ENCODE measurements at places on chromosomes 1 and 21.

GRCh38 chr21:34602061-34602460, 12.9 kb downstream of the RCAN1 start:
- DNase-seq = no peak

- DNase-seq = no peak
These were observed 28.1 kb downstream of the TTLL7 start for GRCh38 chr1:83970802-83971201.

DNA sequence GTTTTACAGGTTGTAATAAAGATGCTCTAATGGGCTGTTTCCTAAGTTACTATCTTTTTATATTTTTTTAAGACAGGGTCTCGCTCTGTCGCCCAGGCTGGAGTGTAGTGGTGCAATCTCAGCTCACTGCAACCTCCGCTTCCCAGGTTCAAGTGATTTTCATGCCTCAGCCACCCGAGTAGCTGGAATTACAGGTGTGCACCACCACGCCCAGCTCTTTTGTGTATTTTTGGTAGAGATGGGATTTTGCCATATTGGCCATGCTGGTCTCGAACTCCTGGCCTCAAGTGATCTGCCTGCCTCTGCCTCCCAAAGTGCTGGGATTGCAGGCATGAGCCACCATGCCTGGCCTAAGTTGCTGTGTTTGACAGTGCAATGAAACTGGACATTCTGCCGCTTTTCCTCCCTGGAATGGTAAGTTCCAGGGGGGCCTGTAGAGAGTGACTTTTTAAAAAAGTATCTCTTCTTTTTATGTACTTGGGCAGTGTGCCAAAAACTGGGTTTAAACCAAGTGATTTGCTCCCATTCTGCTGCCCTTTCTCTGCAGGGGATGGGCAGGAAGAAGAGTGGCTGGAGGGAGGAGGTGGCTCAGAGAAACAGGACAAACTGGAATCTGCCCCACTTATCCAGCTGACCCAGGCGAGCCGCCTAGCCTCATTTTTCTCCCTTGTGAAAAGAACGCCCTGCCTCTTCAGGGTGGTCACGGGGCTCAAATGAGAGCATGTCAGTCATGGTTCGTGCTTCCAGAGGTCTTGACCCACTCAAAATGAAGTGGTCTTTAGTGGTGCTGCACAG, 2.3 kb downstream of the SLC37A1 start:
- no peak for DNase-seq

DNA sequence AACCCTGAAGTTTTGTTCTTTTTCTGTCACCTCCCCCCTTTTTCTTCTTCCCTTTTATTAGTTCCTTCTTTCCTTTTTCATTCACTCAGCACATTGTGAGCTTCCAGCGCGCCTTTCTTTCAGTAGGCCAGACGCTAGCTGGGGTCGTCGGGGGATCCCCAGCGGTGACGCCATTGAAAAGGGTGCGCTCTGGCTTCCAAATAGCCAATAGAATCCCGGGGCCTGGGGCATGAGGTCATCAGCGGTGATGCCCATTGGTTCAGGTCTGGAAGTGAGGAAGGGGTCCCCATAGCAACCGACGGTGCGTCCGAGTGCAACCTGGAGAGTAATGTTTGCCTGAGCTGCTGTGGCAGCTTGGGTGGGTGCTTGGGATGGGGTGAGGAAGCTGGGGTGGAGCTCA, 6.9 kb upstream of the EFNA3 start:
- no peak for DNase-seq

DNA sequence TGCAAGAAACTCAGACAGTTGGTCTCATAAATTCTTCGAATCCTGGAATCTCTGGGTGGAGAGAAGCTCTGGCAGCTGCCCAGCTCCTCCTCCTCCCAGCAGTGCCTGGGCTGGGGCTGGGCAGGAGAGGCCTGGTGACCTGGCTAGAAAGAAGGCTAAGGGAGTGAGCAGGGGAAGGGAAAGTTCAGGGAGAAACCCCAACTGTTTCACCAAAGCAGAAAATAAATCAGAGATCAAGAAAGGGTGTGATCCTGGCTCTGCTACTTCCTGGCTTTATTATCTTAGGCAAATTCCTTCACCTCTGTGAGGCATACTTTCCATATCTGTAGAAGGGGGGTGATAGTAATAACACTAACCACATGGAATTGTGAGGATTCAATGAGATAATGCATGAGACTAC, 8.8 kb upstream of the COL16A1 start:
- no peak for DNase-seq

DNA sequence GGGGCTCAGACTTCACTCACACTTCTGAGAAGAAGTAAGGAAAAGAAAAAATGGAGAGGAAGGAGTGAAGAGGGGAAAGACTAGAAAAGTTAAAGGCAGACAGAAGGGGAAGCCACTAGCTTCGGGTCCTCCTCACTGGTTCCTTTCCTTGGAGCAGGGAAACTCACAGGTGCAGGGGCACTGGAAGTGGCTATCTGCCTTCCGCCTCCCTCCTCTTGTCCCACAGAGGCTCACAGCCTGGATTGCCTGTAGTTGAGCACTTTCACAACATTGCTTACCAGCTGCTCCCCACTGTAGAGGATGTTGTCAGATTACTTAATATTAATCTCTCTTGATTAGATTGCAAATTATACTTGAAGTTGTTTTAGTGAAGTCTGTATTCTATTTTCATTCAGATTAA, 21.6 kb upstream of the ABCA4 start:
- no peak for DNase-seq

GRCh38 chr21:36587388-36587787, 107.5 kb upstream of the CLDN14 start:
- DNase-seq = no peak

DNA sequence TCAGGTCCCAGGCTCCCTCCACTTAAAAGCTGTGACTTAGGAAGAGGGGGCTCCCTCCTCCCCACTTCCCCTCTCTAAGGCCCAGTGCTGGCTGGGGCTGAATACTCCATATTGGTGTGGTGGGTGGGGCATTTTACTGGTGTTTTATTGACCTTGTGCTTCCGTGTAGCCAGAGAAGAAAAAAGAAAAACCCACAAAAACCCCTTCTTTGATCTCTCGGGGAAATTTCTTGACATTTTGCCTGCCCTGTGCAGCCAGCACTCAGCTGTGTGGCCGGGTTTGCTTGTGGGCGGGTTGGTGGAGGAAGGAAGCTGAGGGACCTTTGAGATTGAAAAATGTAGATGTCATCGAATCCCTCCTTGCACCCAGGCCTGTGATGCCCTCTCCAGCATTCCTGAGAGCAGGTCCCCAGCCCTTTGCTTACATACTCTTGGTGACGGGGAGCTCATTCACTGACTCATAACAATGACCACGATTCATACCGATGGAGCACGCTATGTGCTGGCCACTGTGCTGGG, 24.8 kb downstream of the TNFRSF8 start:
- DNase-seq = peak; percentile 37
